ENCODE measurements at places on chromosomes 7 and 10. TPM values are rescaled to one million over a fixed set of nuclear protein-coding genes. Genes with fewer than 3 reads are reported as not detected.
A peak's percentile ranks its signal among the peaks of the same experiment; 100 is the strongest.

FEZF1 gene
- total RNA-seq, result not detected

SPDYE11 gene
- total RNA-seq, result 0.08 TPM

CYP26C1 gene
- total RNA-seq, result 0.10 TPM

STEAP1B gene
- 0.99 TPM for total RNA-seq

HOXA11 gene
- total RNA-seq, result 1.7 TPM

DNA sequence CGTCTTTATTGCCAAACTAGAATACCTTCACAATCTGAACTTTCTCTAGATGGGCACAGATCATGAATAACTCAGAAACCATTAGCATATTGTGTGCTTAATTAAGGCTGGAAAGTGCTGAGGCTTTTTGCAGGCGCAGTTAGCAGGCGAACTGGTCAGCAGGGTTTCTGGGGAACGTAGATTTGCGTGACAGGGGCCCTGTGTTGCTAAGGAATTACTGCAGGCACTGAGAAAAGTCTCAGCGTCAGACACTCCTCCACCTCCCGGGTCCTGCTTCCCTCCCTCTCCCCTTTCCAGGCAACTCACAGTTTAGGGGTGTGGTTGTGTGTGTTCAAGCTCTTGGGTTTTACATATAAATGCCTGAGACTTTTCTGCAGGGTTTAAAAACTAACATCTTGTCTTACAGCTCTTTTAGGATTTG lies 2.2 kb downstream of the MAP3K8 start:
- DNase-seq, result peak; percentile 57

DNA sequence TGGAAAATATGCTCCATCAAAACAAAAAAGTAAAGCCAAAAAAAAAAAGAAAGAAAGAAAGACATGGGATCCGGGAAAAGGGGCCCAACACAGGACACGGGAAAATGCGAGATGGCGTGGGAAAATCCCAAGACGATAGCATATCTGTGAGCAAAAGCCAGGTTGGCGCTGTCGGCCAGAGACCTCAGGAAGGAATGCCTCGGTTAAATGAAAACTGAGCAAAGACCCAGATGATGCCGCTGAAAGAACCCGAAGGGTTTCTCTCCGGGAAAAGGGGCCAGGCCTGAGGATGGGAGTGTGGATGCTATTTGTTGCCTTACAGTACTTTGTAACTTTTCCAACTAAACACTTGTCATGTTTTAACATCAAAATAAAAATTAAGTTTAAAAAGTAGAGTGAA lies 49.5 kb upstream of the PPP2R2D start:
- peak; percentile 3 for DNase-seq

DNA sequence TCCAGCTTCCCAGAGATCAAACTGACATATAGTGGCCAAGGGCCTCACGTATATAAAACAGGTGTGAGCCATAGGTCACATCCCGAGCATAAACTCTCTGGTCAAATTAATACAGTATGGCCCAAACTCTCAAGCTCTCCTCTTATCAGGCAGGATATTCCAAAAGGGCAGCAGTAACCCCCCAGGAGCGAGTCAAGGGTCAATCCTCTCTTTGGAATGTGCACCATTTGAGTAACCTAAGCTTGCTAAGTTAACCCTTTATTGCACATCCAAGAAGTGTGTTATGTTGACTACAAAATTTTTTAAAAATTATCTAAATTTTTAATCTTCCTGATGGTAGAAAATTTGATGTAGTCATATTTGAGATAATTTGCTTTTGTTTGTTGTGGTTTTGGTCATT lies 4.5 kb upstream of the TRIM24 start:
- no peak for DNase-seq

DNA sequence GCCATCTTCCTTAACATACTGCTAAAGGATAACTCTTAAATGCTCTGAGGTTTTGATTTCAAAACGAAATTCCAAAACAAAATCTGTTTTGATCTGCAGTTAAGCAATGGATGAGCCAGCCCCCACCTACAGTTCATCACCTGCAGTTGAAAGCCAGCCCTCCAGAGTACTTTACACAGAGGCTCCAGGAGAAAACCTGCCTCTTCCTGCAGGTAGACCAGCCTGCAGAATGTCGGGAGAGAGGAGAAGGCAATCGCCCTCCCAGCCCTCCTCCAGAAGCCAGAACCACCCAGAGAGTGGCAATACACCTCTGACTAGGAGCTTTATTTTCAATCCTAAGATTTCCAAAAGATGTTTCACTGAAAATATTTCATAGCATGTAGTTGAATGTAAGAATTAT lies 798.1 kb downstream of the GATA3 start:
- DNase-seq, result no peak

DNA sequence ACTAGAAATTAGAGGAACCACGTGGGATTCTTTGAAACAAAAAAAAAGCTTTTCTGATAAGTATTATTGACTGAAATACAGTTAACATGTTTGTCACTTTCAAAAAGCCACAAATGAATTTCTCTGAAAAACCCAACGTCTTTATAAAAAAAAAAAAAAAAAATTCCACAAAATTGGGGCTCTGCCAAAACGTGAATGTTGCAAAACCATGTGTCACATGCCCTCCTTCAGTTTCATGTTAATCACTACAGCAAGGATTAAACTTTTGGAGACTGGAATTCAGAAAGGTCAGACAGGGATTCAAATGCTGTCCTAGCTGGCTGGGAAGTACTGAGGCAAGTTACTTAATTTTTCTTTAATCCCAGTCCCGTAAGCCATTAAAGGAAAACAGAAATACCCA lies 278.0 kb upstream of the KLF14 start:
- DNase-seq, result peak; percentile 87

DNA sequence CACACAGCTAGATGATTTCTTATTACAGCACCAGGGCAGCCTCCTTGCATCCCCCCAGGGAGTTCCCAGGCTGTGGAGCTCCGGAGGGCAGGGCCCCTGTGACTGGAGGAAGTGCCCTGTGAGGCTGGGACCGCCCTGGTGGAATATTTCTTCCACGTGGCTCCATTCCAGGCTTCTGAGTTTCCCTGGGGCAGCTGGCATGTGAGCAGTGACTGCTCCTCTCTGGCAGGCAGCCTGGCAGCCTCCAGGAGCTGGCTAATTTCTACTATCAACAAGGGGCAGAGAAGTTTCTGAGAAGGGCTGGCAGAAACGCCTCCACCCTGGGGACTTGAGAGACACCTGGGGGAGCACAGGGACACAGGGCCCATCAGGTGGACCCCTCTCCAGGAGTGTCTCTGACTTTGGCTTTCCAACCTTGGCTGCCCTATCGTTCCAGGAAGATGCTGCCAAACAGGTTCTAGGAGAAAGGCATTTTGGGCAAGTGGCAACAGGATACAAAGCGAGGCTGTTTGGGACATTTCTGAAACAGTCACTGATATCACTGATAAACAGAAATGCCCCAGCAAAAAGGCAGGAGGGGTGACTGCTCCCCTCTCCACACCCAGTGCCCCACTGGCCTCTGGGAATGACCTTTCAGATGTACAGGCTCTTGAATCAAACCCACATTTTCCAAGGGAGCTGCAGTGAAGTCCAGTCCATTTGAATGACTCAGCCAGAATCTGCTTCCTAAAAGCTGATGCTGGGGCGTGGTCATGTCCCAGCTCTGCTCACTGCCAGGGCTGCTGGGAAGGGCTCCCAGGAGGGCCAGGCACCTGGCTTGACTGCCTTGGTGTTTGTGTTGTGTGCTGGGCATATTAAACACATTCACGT lies 16.1 kb downstream of the MYOF start:
- DNase-seq, result peak; percentile 99

DNA sequence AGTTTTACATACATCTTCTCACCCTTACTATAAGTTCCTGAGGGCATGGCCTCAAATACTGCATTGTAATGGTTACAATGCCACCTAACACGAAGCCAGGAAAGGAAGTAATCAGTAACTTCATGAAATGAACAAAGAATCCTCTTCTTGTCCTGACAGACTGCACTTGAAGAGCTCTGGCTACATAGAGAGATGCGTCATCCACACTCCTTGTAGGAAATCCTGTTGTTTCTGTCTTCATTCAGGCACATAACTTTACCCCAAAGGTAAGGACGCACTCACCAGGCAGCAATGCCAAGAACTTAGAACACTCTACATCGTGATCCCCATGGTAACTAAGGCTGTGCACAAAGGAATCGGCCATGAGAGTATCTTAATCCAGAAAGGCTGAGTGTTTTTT lies 80.3 kb upstream of the ARID5B start:
- DNase-seq, result no peak

GRCh38 chr10:89245802-89246201 lies 5.8 kb downstream of the LIPA start:
- no peak for DNase-seq

GRCh38 chr10:105682911-105683310 lies 1041.8 kb downstream of the SORCS3 start:
- DNase-seq, result no peak

DNA sequence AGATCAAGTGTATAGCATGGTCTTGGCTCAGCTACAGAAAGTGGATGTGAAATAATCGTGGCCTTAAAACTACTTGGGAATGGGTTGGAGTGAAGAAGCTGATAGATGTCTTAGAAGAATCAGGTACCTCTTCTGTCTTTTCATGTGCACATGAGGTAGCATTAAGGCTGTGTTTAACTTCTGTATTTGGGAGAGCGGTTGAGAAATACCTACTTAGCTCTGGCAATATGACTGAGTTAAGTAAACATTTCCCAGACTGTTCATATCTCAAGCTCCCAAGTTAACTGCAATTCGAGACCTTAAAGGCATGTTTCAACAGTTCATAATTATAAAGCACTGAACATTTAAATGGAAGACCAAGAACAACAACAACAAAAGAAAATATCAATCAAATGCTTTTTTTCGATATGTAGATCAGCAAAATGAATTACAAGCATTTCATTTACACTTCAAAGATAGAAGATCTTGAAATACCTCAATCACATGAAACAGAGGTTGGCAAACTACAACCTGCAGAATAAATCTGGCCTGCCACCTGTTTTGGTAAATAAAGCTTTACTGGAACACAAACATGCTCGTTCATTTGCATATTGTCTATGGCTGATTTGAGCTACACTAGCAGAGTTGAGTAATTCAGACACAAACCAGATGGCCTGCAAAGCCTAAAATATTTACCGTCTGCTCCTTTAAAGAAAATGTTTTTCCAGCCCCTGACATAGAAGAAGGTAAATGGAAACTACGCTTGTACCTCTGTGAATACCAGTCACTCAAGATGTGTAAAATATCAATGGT lies 337.1 kb upstream of the GLI3 start:
- no peak for DNase-seq

DNA sequence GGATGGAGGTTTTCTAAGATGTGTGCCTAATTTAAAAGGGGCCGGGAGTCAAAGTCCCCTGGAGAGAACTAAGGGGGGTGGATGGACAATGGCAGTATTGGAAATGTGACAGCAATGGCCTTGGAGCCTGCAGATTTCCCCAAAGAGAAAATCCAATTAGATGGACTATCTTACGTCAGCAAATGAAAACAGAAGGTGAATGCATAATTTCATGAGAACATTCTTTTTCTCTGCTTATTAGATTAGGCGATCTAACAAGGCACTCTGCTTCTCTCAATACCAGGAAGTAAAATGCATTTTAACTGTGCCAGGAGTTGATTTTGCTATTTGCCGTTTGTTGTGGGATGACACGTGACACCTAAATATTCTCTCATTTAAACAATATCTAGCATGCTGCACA lies 226.6 kb downstream of the ADAM12 start:
- no peak for DNase-seq

GRCh38 chr7:22129166-22129565 lies 183.5 kb upstream of the CDCA7L start:
- no peak for DNase-seq

GRCh38 chr10:79098596-79099015 lies 29.8 kb downstream of the ZMIZ1 start:
- no peak for DNase-seq

GRCh38 chr10:91511549-91512330 lies 101.6 kb downstream of the HECTD2 start:
- peak; percentile 63 for DNase-seq

GRCh38 chr7:2601065-2601464 lies 30.7 kb upstream of the TTYH3 start:
- DNase-seq, result no peak

DNA sequence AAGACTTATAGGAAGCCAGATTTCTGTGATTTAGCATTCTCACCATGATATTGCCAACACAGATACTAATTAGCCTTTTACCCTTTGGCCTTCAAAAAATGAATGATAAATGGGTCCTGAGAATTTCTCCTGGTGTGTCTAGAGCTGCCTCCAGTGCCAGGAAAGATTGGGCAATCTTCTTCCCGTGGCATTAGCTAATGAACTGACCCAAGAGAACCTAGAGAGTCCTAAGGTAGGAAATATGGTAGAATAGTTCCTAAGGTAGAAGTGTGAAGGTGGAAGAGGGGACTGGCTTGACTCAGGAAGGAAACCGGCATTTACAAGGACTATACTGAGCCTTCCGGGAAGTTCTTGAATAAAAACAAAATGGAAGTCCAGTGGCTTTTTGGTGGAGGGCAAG lies 133.1 kb downstream of the GFRA1 start:
- DNase-seq, result no peak

DNA sequence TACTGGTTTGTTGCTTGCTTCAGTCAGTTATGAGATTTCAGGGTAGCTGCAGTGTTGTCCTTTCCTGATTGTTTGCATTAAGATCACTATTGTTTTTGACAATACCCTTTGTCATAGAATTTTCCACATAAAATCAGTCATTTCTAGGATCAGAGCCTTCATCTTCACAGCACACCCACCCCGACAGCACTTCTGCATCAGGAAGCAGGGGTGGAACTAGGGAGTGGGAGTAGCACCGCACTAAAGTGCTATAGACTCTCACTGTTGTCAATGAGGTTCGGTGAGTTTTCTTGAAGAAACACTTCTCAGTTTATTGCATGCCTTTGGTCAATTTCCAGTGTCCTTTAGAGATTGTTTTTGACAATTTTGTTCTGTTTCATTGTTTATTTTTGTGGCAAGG lies 632.5 kb downstream of the AUTS2 start:
- no peak for DNase-seq

Data from myocyte (in vitro differentiated cells).